ENCODE measurements at places on chromosomes 4 and X.

DNA sequence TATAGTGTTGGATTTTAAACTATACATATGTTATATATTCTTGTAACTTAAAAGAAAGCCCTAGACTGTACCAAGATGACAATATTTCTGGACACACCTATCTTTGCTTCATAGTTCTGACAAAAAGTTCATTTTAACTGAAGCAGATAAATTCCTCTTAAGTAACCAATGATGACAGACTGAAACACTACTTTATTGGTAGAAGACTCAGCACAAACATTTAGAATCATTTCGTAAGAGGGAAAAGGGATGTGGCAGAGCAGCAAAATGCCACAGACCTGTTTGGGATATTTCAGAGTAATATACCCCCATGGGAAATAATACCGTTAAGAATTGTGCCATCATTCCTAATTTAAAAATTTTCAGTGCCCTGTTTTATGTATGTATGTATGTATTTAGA is 56.2 kb downstream of the APOO start:
- no peak for DNase-seq

DNA sequence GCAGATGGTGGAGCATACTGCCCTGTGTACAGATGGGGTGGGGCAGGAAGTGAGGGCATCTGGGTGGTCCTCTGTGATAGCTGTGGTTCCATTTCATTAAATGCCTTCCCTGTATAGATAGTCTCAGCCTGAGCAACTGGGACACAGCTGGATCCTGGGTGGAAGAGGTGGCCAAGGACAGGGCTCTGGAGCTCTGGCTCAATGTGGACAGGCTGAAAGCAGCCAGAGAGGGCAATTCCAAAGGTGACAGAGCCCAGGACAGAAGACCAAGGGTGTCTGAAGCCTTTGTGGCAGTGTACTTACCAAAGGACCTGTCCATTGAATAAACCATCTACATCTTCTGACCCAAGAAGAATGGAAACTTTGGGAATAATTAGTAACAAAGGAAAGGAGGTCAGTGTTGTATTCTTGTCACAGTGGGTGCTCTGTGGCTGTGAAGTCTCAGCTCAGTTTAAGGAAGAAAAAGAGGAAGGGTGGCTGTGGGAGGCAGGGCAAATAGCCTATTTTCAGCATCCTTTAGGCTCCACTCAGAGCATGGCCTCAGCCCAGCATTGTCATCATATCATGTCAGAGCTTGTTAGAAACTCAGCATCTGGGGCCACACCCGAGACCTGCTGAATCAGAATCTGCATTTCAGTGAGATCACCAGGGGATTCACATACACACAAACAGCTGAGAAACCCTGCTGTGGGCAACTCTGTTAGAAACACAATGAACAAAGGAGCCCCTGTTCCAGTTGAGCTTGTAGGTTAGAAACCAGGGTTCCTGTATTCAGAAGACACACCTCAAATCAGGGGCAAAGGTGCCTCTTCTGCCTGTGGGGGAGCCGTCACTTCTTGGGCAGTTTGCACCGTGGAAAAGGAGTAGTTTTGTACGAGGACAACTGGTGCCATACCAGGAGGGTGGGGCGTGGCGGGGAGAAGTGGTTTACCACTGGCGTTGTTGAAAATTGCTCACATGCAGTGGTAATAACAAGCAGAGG is 168.6 kb downstream of the PTTG2 start:
- DNase-seq: no peak

- no peak for DNase-seq
These were observed 606.0 kb downstream of the BCOR start for GRCh38 chrX:39491548-39492297.

- DNase-seq: no peak
These were observed 173.9 kb upstream of the PGRMC2 start for GRCh38 chr4:128461291-128462102.

- no peak for DNase-seq
These were observed 49.4 kb downstream of the ANXA3 start for GRCh38 chr4:78601013-78601412.

GRCh38 chr4:96150466-96150865 is 310.6 kb downstream of the PDHA2 start:
- DNase-seq: no peak

DNA sequence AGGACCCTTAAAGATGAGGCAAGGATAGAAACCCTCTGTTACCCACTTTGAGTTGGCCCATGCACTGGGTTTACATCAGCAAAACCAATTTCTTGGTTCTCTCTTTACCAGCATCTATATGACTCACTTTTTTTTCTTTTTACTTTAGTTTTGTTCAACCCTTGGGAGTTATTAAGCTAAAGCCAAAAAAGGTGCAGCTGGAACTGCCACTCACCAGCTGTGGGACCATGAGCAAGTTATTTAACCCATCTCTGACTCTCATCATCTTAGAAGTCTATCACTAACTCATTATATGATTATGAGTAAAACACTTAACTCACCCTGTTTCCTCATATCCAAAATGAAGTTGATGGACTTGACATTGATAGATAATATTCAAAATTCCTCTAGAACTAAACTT is 53.4 kb downstream of the GABRB1 start:
- no peak for DNase-seq

GRCh38 chrX:130482871-130483270 is 81.1 kb downstream of the RBMX2 start:
- no peak for DNase-seq

DNA sequence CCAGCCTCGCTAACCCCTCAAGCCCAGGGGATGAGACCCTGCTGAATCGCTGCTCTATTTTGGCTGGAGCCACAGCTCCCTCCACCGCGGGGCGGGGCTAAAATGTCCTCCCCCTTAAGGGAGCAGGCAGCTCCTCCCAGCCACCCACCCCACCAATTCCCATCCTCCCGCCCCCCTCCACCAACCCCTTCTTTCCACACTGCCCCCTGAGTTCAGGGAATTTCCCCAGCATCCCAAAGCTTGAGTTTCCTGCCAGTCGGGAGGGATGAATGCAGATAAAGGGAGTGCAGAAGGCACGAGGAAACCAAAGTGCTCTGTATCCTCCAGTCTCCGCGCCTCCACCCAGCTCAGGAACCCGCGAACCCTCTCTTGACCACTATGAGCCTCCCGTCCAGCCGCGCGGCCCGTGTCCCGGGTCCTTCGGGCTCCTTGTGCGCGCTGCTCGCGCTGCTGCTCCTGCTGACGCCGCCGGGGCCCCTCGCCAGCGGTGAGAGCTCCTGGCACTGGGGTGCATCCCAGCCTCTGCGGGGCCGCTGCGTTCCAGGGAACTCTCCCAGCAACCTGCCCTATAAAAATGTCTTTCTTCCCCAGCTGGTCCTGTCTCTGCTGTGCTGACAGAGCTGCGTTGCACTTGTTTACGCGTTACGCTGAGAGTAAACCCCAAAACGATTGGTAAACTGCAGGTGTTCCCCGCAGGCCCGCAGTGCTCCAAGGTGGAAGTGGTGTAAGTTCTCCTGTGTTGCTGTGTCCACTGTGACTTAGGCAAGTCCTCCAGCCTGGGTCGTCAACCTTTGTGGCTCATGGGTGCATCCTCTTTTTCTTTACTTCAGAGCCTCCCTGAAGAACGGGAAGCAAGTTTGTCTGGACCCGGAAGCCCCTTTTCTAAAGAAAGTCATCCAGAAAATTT is at the start of gene CXCL6:
Gene CXCL6 (plus strand): TSS at position 306 of the 907 bp plus-strand sequence. CDS start 73 bp downstream, at position 379.
- no peak for DNase-seq

- no peak for DNase-seq
These were observed 73.9 kb downstream of the SERTM2 start for GRCh38 chrX:111585337-111585736.

- DNase-seq: no peak
These were observed 2456.4 kb downstream of the PCDH7 start for GRCh38 chr4:33176566-33176965.

DNA sequence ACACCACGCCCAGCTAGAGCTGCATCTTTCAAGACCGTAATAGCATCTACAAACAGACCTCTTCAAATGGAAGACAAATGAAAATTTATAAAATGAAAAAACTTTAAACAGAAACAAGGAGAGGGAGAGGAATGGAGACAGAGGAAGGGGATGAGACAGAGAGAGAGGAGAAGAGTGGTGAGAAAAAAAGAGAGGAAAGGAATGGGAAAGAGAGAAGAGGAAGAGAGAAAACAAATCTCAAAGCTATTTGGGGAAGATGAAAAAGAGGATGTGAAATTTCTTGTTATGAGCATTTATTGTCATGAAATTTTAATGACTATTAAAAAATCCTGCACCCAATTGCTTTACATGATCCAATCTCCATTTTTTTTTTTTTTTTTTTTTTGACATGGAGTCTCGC is 726.9 kb downstream of the GRID2 start:
- DNase-seq: no peak

- DNase-seq: no peak
These were observed 4.2 kb upstream of the PKD2 start for GRCh38 chr4:88003261-88003660.

DNA sequence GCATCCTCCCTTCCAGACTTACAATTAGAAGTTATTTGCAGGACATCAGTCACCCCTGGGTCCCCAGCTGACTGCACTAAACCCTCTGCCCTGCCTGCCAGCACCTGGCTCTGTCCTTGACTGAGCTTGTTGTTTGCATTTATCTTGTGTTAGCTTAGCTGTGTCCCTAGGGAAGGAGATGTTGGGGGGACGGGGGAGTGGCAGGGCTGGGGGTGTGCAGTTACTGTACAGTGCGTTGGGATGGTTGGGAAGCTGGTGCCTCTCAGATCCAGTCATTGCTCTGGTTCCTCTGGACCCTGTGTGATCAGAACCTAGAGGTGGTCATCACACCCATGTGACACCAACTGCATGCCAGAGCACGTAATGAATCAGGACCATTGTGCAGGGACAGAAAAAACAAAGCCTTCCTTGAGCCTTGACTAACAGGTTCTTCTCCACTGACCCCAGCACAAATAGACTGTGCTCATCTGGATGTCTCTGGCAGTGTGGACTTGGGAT is 32.7 kb upstream of the PROM1 start:
- DNase-seq: no peak

GRCh38 chrX:44227991-44228390 is 115.5 kb downstream of the EFHC2 start:
- no peak for DNase-seq

DNA sequence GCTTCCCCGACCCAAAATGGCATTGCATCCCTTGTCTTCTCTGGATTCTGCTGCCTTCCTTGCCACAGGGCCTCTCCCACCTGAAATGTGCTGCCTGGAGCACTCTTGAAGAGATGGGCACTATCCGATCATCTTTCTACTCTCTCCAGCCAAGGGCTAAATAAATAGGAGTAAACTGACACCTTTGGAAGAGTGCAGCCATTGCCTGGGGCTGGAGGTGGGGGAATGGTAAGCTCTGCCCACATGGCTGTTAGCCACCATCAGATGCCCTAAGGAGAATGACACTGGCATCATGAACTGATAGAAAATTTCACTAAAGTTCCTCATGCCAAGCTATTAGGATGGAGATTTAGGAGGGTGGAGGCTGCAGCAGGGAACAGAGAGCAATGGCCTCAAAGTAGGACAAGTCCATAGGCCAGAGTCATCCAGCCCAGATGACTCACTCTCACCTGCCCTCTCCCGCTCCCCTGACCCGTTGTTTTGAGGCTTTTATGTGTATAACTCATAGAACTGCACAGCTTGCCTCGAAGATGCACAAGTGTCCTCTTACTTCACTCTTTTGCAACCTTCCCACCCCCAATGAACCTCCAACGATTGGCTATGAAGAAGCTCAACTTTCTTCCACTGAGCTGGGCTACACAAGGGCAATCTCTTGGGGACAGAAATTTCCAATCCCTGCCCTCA is 822 bp upstream of the PFKFB1 start:
- DNase-seq: no peak

DNA sequence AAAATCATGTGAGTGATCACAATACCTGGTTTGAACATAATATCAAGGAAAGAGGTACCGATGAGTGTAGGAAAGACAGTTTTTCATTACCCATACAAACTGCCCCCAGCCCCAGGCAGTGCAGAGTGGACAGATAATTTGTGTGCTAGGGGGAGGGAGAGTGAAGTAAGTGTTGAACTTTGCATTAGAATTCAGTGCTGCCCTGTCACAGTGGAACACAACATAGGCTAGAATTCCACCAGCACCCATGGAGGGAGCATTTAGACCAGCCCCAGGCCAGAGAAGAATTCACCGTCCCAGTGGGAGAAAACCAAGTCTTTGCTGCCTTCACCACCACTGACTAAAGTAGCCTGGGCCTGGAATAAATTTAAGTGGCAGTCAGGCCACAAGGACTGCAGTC is 107.3 kb downstream of the SCLT1 start:
- no peak for DNase-seq

- DNase-seq: no peak
These were observed 41.1 kb downstream of the LUZP4 start for GRCh38 chrX:115330498-115331168.

DNA sequence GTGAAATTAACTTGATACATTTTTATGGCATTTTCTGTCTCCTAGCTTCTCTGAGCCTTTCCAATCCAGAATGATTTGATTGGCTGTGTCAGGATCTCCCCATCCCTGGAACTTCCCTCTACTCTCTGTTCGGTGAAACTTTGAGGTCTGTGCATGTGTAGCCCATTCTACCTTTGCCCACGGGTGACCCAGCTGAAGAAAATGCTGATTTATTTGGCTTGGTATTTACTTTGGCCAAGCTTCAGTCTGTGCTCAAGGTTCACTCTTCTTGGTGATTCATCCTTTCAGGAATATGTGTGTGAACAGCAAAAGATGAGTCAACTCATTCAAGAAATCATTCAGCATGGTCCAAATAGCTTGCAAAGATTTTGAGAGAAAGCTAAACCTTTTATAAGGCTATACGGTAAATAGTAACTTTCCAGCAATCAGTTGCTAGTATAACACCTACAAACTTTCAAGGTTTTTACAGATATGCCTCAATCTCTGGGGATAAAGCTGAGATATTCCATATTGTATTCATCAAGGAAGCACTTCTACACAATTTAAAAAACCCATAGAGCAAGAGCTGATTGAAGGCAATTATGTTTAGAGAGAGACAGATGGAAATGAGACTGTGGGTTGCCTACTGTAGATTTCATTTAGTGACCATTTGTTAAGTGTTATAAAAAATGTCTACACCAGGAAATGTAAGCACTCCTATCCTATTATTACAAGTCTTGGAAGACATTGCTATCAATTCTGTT is 233.9 kb upstream of the CXXC4 start:
- DNase-seq: no peak

- no peak for DNase-seq
These were observed 7.3 kb downstream of the TSR2 start for GRCh38 chrX:54447461-54447860.

DNA sequence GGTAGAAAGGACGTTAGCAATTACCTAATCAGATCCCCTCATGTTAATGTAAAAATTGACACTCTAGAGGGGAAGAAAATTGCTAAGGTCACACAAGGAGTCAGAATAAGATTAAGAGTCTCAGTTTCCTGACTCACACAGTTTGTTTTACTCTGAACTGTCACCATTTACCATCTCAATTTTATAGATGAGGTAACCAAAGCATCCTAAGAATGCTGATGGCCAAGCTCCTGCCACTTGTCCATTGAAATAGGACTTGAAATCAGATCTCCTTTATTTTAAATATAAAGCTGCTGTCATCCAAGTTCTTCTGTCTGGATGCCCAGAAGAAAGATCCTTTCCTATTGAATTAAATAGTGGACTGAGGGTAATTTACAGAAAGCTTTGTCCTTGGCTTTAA is 114.8 kb upstream of the VAMP7 start:
- DNase-seq: no peak

All from cortex of kidney (tissue), 1 donor.